ENCODE measurements at places on chromosomes 1 and 21. TPM values are rescaled to one million over a fixed set of nuclear protein-coding genes. Genes with fewer than 3 reads are reported as not detected.

The EPHB2 gene
- polyA plus RNA-seq, result 0.91 TPM

The CHI3L1 gene
- polyA plus RNA-seq, result 1.6 TPM

DNA sequence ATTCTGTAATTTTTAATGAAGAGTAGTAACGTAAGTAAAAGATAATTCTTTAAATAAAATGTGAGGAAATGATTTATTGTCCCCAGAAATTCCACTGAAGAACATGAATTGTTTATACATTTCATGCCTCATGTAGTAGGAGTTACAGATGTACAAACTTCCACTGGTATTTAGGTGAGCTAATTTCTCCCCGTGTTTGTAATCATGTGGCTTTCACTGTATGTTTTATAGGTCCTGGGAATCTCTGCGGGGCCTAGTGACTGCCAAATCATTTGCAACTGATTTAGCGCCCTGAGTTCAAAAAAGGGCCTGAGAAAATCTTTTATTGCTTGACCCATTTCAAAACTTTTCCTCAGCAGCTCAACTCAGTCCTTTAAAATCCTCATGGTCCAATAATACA lies 30.5 kb upstream of the FASLG start:
- DNase-seq, result no peak

GRCh38 chr1:230103306-230104173 lies 36.5 kb downstream of the GALNT2 start:
- DNase-seq, result no peak

DNA sequence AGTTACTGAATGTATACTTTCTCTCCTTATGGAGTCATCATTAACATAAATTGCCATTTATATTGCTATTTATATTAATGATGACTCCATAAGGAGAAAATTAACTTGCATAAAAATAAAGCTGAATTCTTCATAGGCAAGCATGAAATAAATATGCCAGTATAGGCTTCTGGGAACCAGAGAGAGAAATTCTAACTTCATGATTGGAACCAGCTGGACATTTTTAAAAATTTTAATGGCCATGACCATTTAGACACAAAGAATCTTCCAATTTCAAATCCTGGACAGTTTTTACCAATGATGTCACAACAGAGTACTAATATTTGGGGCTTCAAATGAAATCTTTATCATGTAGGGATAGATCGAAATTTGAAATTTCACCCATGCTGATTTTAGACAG lies 268.7 kb downstream of the PTGER3 start:
- DNase-seq, result no peak

The LCE3E gene
- polyA plus RNA-seq, result not detected

The LCE2C gene
- polyA plus RNA-seq, result not detected

- no peak for DNase-seq
These were observed 11.7 kb upstream of the CAPN9 start for GRCh38 chr1:230735447-230735846.

GRCh38 chr1:116833718-116834117 lies 76.0 kb upstream of the PTGFRN start:
- DNase-seq, result no peak

The SH2D2A gene
- 6.5 TPM for polyA plus RNA-seq

- no peak for DNase-seq
These were observed 9.1 kb upstream of the TRABD2B start for GRCh38 chr1:48006264-48006663.

The LDLRAD1 gene
- not detected for polyA plus RNA-seq

The CPTP gene
- polyA plus RNA-seq, result 18.2 TPM

DNA sequence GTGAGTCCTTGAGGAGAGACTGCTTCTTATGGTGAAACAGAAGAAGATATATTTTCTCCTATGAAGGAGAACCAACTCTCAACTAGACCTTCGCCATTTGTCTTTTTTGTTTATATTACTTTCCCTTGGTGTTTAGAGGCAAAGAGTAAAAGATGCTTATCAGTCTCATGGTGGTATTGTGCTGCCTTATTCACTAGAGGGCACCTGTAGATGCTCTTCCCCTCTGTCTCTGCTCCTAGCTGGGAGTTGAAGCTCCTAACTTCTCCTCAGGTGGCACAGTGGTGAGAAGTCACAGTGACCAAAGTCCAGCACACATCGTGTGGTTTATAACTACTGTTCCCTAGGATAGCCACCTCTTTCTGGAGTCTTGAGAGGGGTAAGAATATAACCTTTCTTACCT lies 1359.6 kb downstream of the PLA2G4A start:
- DNase-seq, result no peak
